CD4-positive, alpha-beta T cell (primary cell): ENCODE measurements at places on chromosomes 5 and 9.

- no peak for DNase-seq
These were observed 235.6 kb downstream of the DNAH5 start for GRCh38 chr5:13708906-13709305.

DNA sequence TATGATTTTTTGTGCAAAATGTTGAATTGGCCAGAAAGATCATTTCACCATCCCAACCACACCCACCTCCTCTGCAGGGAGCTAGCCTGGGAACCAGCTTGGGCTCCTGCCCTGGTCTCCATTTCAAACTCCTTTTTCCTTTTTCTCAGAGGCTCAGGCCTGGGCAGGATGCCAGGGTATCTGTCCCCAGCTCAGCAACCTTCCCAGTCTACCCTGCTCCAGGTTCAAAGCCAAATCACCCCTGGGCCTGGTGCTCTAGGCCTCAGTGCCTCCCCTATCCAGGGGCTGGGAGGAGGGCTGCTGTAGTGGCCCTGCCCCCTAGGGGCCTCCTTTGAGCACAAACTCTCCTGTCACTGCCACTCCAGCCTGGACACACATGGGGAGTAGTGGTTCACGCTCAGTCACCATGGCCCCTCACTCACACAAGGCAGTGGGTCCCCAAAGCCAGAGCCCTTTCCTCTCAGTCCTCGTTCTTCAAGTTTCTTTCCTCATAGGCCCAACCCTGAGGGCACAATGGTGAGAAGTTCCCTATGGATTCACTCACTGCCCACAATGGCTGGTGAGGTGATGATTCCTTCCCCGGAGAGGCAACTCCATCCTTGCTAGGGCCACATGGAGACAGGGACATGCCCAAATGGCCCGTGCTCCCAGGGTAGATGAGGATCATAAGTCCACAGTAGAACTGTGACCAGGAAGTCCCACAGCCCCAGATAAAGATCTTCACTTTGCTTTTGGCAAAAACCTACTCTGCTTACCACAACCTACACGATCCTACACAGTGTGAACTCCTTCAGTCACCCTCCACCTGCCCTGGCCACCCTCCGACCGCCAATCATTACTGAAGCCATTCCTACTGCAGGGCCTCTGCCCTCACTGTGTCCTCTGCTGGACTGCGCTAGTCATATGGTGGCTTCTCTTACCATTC lies 1.6 kb upstream of the ST6GALNAC4 start:
- DNase-seq: no peak

DNA sequence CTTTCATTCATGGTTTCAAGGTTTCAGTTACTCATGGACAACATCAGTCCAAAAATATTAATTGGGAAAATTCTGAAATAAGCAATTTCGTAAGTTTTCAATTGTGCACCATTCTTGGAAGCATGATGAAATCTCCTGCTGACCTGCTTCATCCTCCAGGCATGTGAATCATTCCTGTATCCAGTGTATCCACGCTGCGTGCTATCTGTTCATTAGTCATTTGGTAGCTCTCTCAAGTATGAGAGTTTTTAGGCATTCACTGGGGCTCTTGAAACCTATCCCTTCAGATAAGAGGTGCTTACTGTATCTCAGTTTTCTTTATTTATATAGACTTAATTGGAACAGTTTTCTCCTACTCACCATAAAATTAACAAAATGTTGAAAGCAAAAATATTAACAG lies 293.0 kb downstream of the CDH12 start:
- no peak for DNase-seq

GRCh38 chr5:76845890-76846289 lies 3.9 kb upstream of the S100Z start:
- DNase-seq: no peak

GRCh38 chr5:133783481-133783880 lies 171.1 kb upstream of the FSTL4 start:
- no peak for DNase-seq

DNA sequence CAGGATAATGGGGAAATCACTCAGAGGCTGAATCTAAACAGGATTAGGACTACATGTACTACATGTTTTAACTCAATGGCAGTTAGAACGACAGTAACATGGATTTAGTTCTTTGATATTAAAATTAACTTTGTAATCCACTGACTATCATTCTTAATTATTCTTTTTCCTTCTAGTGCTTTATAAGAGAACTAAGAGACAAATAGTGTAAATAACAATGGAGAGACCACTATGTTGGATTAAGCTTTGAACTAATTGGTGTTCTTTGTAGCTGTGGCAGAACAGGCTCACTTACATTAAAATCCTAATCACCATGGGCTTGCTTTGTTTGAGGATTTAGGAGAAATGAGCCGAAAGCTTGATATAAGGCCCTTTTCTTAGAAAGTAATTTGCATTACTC lies 18.8 kb downstream of the NMRK1 start:
- no peak for DNase-seq

- no peak for DNase-seq
These were observed 83.8 kb downstream of the ANKRD31 start for GRCh38 chr5:75152860-75153259.

DNA sequence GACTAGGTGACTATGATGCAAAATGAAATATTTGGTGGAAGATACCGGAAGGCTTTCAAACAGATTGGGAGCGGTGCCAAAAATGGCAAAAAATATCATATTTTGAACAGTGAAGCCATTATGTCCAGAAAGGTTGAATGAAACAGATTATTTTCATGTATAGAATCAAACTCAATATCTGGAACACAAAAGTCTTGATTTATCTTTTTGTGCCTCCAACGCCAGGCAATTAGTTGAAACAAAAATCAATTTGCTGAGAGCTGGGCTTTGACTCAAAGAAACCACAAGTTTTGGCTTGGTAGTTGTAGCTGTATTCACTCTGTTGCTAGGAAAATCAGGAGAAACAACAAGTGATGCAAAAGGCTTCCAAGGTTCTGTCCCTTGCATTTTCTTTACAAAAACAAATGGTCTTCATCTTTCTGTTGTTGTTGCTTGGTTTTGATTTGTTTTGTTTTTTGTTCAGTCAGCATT lies 421.7 kb upstream of the TYRP1 start:
- DNase-seq: no peak

GRCh38 chr5:173778152-173778782 lies 109.9 kb upstream of the CPEB4 start:
- no peak for DNase-seq

DNA sequence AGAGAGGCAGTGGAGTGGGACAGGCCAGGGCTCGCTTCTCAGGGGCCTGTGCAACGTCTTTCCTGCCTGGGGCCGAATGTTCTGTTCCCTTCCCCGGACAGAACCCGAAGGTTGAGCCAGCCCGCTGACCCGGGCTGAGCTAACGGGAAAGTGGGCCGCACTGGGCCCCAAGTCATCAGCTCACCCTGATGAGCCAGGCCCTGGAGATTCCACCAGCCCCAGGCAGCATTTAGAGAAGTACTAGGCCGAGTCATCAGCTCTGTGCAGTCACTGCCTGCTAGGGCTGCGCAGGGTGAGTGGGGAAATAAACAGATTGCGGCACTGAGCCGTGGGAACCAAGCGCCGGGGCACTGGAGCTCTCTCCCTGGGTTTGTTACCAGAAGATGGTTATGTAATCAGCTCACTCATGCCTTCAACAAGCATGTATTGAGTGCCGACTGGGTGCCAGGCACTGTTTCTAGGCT lies 29.1 kb upstream of the DUSP1 start:
- no peak for DNase-seq

- DNase-seq: no peak
These were observed 282.4 kb upstream of the RPS23 start for GRCh38 chr5:82560561-82560960.

GRCh38 chr5:37984300-37984699 lies 144.5 kb upstream of the GDNF start:
- DNase-seq: no peak

GRCh38 chr5:14929293-14930065 lies 57.9 kb upstream of the ANKH start:
- DNase-seq: no peak

DNA sequence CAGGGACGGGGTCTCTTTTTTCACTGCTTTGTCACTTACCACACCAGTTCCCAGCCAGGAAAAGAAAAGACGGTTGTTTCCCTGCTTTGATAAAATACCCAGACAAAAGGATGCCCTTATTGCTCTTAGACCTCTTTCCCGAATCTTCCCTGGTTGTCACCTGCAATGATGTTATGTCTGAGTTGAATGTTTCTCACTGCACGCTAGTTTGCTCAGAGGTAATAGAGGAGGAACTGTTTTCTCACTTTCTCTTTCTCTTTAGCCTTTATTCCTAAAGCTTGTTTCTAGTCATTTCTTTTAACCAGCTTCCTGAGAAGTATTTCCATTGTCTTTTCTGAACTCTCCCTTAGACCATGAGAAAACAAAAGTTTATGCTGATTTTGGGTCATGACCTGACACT lies 32.9 kb downstream of the ACER2 start:
- no peak for DNase-seq

DNA sequence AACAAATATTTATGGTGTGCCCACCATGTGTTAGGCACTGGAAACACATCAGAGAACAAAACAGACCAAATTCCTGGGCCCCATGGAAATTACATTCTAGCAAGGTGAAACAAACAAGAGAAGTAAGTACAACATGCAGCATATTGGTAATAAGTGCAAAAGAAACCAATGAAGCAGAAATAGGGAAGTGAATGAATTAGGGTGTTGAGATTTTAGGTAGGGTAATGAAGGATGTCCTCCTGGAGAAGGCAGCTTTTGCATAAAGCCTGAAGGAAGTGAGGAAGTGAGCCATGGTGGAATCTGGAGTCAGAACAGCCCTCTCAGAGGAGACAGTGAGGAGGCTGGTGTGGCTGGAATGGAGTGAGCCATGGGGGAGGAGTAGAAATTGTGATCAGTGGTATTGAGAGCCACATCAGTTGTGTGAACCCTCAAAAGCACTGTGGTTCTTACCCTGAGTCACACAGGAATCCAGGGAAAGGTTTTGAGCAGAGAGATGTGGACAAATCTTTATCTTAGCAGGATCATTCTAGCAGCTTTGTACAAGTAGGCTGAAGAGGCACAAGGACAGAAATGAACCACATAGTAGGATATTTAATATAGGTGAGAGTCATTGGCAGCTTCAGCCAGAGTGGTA lies 52.7 kb upstream of the ARL15 start:
- no peak for DNase-seq

DNA sequence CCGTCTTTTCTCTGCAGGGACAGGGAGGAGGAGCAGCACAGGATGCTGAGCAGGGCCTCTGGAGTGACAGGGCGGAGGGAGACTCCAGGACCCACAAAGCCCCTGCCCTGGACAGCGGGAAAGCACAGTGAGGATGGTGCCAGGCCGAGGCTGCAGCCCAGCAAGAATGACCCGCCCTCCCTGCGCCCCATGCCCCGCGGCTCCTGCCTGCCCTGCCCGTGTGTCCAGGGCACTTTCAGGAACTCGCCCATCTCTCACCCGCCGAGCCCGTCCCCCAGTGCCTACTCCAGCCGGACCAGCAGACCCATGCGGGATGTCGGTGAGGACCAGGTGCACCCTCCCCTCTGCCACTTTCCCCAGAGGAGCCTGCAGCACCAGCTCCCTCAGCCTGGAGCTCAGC lies 9.1 kb upstream of the EXOC3 start:
- DNase-seq: no peak

GRCh38 chr5:43233946-43234345 lies 41.9 kb downstream of the NIM1K start:
- no peak for DNase-seq

GRCh38 chr5:173764332-173765028 lies 123.7 kb upstream of the CPEB4 start:
- no peak for DNase-seq

GRCh38 chr5:177146891-177147638 lies 13.5 kb downstream of the NSD1 start:
- DNase-seq: no peak

DNA sequence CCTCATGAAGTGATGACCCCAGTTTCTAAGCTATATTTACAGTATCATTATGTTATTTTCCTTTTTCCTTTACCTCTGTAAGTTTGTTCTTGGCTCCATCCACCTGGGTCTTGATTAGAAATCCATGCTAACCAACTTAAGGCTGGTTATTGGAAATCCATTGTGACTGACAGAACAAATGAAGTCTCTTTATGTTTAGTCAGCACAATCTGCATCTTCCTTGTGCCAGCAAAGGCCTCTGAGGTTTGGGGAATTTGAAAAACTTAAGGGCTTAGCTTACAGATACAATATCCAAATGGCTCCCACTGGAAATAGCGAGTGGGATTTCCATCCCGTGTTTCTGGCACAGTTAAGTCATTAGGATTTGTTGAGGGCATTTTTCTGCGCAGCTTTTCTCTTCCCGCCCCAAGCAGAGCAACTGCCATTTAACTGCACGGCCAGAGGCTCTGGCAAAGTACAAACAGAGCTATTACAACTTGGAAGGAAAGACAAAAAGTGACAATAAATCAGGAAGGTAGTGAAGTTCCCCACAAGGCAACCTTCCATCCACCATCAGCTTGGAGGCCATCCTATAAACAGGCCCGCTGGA lies 64.2 kb downstream of the DCP2 start:
- DNase-seq: no peak

DNA sequence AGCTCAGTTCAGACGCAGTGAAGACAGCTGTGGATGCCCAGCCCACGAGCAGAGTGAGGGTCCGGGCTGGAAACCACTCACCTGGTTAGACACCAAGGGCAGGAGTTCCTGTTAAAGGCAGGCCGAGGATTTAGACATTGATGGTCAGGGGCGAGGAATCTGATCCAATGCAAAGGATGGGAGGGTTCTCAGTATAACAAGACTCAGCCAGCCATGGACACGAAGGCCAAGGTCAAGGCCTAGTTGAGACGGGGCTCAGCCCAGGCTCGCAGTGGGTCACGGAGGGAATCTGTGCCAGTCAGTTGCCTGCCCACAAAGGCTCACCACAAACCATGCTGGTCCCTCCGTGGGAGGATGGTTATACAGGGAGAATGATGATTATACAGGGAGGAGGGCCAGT lies 63.3 kb upstream of the FCN1 start:
- no peak for DNase-seq

GRCh38 chr9:137319011-137319738 lies 17.1 kb upstream of the NRARP start:
- DNase-seq: no peak

DNA sequence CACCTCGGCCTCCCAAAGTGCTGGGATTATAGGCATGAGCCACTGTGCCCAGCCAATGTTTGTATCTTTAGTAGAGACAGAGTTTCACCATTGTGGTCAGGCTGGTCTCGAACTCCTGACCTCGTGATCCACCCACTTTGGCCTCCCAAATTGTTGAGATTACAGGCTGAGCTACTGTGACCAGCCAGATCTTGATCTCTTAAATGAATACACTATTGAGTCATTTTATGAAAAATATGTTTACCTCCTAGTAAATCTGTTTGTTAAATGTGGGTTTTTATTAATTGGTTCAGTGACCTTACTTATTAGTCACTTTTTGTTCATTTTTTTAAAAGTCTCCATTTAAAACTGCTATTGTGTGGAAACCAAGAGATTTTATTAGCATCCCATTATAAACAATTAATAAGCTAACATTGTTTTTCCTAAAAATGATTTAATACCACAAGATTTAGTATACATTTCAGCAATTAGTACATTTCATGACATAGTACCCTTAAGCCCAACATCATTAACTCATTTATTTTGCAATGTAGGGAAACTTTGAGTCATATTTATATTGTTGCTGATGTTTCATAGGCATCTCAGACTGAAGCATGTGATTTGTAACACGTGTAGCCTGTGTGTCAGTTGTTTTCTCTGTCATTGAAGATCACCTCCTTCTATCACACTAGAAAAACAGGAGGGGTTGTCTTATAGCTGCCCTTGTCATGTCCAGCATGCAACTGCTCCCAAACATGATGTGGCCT lies 261.2 kb downstream of the TAF11L14 start:
- no peak for DNase-seq

GRCh38 chr5:103108086-103108485 lies 11.9 kb downstream of the GIN1 start:
- no peak for DNase-seq

GRCh38 chr9:23622396-23622795 lies 203.6 kb downstream of the ELAVL2 start:
- no peak for DNase-seq

GRCh38 chr5:30891660-30892059 lies 301.8 kb upstream of the CDH6 start:
- no peak for DNase-seq
